Right atrium auricular region (tissue), 2 donors: ENCODE measurements at places on chromosomes 2 and 18. TPM values are rescaled to one million over a fixed set of nuclear protein-coding genes. Genes with fewer than 3 reads are reported as not detected.

Gene DCDC2C
- not detected for total RNA-seq

Gene TSPYL6
- not detected for total RNA-seq

Gene MPV17
- 74.3 TPM for total RNA-seq

Gene GAREM2
- 48.4 TPM for total RNA-seq

Gene SKA1
- not detected for total RNA-seq

Gene PLGLB2
- total RNA-seq, result 1.2 TPM

Gene ABCG8
- not detected for total RNA-seq

Gene EML6
- total RNA-seq, result 1.1 TPM

Gene RAB17
- 4.5 TPM for total RNA-seq

Gene SP140L
- total RNA-seq, result 3.0 TPM

Gene C2orf78
- total RNA-seq, result not detected

Gene FOXD4L1
- total RNA-seq, result not detected

Gene PTH2R
- not detected for total RNA-seq

Gene PTPRM
- 80.1 TPM for total RNA-seq

Gene ABCA12
- total RNA-seq, result not detected

Gene SFTPB
- 0.15 TPM for total RNA-seq

- DNase-seq, result no peak
Observed at GRCh38 chr18:22018366-22018765, 151.0 kb upstream of the GATA6 start.

DNA sequence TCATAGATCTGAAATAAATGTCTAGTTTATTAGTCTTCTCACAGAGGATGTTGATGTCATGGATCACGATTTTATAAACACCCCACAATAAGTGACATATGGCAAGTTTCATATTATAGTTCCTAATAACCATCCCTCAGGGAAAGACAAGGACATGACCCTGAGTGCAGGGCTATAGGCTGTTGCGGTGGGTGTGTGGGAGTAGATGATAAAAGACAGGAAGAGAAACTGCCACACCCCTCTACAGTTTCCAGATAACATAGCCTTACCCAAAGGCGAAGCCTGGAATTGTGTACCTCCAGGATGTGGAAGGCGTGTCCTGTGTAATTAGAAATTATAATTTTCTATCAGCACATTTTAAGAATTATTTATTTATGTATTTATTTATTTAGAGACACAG is 2.4 kb upstream of the NEDD4L start:
- DNase-seq, result no peak

- peak; percentile 48 for DNase-seq
Observed at GRCh38 chr2:239806758-239807434, 218.2 kb downstream of the NDUFA10 start.

DNA sequence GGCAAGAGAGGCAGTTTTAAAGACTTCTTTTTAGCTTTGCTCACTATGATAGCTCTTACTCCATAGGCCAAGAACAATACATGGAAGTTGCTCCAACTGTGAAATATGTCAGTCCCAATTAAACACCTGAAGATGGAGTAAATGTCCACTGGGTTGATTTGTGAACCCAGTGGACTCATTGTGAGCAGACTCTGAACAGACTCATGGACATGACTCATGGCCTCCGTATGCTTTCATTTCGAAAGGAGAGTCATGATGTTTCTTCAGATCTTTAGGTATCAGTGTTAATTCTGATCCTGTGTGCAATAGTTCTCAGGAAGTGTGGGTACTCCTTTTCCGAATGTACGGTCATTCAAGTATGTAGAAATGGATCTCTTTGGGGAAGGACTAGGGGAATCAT is 5.4 kb upstream of the CWC22 start:
- no peak for DNase-seq

DNA sequence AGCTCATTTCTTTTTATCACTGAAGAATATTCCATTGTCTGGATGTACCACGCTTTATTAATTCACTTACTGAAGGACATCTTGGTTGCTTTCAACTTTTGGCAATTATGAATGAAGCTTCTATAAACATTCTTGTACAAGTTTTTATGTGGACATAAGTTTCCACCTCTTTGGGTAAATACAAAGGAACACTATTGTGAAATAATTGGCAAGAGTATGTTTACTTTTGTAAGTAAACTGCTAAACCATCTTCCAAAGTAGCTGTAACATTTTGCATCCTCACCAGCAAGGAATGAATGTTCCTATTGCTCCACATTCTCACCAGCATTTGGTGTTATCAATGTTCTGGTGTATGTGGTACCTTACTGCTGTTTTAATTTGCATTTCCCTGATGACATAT is 15.8 kb upstream of the VWC2L start:
- DNase-seq, result no peak

DNA sequence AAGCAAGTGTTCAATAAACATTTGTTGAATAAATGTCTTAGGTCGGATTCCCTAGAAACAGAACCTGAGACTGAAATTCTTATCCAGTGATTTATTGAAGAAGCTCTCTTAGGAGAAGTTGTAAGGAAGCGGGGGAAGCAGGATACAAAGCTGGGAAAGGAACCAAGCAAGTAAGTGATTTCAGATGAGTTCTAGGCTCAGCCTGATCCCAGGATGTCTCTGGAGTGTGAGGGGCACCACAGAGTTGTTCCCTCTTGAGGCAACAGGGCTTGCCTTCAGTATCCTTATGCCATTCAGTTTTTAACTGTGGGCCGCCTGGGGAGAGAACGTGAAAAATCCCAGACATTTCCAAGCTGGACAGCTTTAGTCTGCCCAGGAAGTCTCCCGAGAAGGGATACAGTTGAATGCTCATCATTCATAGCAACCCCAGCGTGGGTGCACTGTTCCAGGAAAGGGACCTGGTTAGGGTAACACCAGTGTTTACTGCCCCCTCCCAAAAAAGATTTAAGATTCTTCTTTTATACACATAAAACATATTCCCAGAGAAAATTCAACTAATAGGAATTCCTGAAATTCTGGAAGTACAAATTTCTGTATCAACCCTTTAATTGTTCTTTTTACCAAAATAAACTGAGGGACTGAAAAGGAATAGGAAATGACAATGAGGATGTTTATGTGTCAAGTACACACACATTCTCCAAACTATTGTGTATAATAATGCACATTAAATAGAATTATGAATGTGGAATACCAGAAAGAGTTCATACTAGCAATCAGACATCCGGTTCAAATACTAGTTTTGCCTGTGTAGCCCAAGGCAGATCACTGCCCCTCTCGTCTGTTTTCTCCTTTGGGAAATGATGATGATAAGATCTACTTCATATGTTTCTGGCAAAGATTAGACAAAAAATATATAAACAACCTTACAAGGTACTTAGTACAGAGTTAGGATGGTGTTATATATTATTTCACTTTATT is 592.1 kb upstream of the CDH2 start:
- no peak for DNase-seq

- no peak for DNase-seq
Observed at GRCh38 chr18:80181642-80182461, 65.5 kb downstream of the PARD6G start.

- no peak for DNase-seq
Observed at GRCh38 chr2:70552501-70553333, 909 bp downstream of the TGFA start.

- DNase-seq, result no peak
Observed at GRCh38 chr2:2847209-2847676, 516.2 kb upstream of the MYT1L start.

GRCh38 chr2:74009577-74009976 is 24.9 kb downstream of the TET3 start:
- DNase-seq, result no peak

DNA sequence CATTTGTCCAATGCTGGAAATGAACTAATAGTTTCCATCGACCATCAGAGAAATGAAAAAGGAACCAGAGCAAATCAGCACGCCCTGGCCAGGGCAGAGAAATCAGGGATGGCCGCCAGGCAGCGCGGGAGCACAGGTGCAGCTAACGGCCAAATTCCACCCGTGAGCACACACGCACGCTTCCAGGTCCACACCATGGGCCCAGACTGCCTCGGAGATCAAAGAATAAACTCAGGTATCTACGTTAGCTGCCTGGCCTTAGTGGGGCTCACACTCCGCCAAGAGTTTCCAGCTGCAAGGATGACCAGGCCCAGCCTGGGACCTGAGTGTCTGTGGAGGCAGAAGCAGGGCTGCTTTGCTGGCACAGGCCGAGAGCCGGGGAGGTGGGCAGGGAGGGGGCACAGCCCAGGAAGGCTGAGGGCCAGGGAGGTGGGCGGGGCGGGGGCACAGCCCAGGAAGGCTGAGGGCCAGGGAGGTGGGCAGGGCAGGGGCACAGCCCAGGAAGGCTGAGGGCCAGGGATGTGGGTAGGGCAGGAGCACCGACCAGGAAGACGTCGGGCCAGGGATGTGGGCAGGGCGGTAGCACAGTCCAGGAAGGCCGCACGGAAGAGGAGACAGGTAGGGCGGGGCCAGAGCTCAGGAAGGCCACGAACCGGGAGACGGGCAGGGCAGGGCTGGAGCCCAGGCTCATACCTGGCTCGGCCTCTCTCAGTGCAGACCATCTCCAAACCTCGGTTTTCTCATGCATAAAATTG is 43.2 kb upstream of the SALL3 start:
- no peak for DNase-seq

GRCh38 chr2:236360496-236360895 is 96.3 kb upstream of the ASB18 start:
- DNase-seq, result no peak

DNA sequence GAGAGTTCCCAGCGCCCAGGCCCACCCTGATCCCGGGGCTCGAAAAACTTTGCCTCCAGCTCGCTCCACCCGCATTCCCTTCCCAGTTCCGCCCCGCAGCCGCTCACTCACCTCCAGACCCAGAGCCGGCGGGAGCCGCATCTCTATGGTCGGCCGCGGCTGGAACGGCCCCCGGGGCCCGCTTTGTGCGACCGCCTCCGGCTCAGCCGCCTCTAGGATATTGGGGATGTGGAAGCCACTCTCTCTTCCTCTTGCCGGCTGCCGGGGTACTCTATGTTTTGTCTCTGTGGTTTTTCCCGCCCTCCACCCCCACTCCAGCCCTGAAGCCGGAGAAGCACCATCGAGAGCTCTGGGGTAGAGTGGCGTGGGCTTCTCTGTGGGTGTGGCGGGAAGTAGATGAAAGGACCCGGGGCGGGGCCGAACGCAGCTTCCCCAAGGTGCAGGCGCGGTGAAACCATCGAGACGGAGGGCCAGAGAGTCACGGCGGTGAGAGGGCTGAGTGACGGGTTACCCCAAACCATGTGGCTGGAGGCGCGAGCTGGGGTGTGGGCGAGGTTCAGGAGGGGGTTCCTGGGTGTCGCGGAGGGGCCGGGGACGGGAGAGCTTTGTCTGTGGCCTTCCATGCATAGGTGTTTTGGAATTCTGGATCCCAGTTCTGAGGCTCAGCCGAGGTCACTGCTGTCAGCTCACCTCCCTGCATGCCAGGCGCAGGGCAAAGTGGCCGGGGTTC is at the start of the genes BCS1L and ZNF142:
BCS1L (plus strand) TSS at position 426 of the 730 bp plus-strand sequence. CDS start 1,305 bp downstream, outside the sequence.
ZNF142 (minus strand) TSS at position 366 of the 730 bp plus-strand sequence. CDS start 3,194 bp downstream, outside the sequence.
- DNase-seq, result peak; percentile 92

DNA sequence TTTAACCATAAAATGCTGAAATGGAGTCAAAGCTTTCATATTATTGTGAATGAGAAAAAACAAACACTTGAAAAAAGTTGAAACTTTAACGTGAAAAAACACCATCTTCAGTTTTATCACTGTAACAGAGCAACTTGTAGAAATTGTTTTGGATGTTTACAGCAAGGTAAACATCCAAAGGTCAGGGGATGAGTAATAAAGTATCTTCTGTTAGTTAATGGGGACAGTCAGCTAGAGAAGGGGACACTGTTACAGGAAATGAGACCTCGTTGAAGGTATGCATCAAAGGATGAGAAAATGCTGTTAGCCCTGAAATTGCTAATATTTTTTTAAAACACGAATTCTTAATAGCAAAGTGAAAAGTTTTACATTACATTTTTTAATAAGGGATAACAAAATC is 2.9 kb downstream of the RHBDD1 start:
- DNase-seq, result no peak

GRCh38 chr2:179017773-179018357 is 32.1 kb downstream of the CCDC141 start:
- DNase-seq, result no peak

DNA sequence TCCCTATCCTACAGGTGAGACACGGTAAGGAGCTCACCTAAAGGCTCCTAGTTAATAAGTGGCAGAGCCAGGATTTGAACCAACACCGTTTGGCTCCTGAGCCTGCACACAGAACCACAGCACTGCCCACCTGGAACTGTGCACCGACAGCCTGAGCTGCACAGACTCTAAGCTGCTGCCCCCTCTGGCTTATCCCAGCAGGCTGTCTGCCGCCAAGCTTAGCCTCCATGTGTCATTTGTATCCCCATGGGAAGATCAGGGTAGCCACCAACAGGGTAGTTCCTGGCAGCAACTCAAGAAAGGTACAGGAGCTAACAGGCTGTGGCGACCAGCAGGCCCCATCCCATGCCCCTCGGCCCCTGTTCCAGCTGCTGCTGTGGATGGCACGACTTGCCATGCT is 135.7 kb downstream of the LRRC30 start:
- no peak for DNase-seq

DNA sequence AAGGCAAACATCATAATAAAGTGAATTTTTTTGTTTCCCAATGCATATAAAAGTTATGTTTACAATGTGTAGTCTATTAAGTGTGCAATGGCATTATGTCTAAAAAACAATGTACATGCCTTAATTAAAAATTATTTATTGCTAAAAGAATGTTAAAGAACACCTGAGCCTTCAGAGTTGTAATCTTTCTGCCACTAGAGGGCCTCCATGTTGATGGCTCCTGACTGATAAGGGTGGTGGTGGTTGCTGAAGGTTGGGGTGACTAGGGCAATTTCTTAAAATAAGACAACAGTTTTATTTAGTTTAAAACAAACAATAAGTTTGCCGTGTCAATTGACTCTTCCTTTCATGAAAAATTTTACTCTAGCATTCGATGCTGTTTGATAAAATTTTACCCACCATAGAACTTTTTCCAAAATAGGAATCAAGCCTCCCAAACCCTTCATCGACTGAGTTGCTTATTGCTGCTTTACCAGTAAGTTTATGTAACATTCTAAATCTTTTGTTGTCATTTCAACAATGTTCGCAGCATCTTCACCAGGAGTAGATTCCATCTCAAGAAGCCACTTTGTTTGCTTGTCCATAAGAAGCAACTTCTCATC is 32.3 kb downstream of the MAP3K2 start:
- DNase-seq, result no peak

GRCh38 chr2:240469239-240469636 is 33.8 kb downstream of the GPC1 start:
- DNase-seq, result peak; percentile 49

- peak; percentile 95 for DNase-seq
Observed at GRCh38 chr2:96538487-96539214, 2.1 kb downstream of the ARID5A start.

GRCh38 chr2:219441451-219442255 is 7.0 kb downstream of the SPEG start:
- DNase-seq, result no peak

GRCh38 chr2:112699984-112700667 is 20.7 kb upstream of the NT5DC4 start:
- DNase-seq, result no peak

- DNase-seq, result no peak
Observed at GRCh38 chr2:45776160-45776955, 124.9 kb downstream of the PRKCE start.

GRCh38 chr2:196239622-196240587 is 68.5 kb upstream of the STK17B start:
- DNase-seq, result peak; percentile 68
